ENCODE measurements at places on chromosomes 7 and 10.

GRCh38 chr10:7580520-7580919, 86.2 kb downstream of the ITIH5 start:
- no peak for DNase-seq

- DNase-seq: no peak
Measured at GRCh38 chr7:132386201-132386681, 190.0 kb downstream of the PLXNA4 start.

- no peak for DNase-seq
Measured at GRCh38 chr10:88062385-88062784, 199.0 kb downstream of the PTEN start.

DNA sequence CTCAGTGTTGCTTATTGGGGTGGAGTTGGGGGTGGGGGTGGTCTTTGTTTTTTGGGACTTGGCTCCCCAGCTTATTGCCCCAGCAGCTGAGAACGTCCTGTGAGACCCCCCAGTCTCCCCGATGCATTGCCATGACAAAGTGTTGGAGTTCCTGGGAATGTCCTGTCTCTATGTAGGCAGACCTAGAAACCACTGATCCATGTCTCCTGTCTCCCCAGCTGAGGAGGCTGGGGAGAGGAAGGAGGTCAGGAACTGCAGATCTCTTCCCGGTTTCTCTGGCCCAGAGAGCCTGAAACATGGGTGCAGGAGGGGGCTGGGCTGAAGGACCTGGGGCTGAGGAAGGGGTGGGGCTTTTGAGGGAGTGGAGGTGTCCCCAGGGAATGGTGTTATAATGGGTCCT, 80.2 kb upstream of the GTF2IRD1 start:
- no peak for DNase-seq

- DNase-seq: no peak
Measured at GRCh38 chr10:57314046-57314445, 953.0 kb upstream of the ZWINT start.

DNA sequence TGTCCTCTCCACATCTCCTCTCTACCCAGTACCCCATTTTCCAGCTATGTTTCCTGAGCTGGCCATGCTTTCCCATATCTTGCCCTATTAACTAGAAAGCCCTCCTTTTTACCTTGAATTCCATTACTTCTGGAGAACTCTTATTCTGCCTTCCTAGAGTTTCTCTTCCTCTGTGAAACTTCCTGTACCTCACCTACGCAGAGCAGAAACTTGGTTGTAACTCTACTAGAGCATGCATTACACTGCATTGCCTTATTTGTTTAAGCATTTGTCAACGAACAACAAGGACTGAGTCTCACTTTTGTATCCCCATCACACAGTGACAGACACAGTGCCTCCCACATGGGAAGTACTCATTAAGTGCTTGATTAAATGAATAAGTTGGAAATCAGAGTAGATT, 36.4 kb downstream of the VCL start:
- DNase-seq: no peak

DNA sequence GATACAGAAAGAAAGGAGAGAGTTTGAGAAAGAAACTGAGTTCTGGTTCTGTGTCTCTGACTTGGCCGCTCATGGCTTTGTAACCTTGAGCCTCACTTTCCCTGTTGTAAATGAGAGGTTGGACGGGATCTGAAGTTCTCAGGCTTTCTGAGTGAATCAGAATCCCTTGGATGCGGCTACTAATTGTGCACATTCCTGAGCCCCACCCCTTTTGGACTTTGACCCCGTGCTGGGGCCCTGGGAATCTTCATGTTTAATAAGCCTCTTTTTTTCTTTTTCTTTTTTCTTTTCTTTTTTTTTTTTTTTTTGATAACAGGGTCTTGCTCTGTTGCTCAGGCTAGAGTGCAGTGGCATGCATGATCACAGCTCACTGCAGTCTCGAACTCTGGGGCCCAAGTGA, 26.9 kb downstream of the SLC25A28 start:
- DNase-seq: no peak

DNA sequence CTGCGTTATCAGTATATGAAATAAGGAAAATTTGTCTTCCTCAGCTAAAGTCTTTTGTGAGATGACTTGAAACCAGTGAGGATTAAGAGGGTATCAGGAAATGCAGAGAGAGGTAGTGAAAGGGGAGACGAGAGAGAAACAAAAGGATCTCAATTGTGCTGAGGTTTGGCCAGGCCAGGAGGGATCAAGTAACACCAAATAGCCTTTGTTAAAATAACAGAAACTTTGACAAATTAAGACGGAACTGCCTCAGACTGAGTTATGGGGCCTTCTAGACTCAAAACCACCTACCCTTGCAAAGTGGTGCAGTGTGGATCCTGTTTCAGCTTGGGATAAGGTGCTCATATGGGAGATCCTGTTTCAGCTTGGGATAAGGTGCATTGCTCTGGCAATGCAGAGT, 263.1 kb downstream of the CREB5 start:
- DNase-seq: no peak

DNA sequence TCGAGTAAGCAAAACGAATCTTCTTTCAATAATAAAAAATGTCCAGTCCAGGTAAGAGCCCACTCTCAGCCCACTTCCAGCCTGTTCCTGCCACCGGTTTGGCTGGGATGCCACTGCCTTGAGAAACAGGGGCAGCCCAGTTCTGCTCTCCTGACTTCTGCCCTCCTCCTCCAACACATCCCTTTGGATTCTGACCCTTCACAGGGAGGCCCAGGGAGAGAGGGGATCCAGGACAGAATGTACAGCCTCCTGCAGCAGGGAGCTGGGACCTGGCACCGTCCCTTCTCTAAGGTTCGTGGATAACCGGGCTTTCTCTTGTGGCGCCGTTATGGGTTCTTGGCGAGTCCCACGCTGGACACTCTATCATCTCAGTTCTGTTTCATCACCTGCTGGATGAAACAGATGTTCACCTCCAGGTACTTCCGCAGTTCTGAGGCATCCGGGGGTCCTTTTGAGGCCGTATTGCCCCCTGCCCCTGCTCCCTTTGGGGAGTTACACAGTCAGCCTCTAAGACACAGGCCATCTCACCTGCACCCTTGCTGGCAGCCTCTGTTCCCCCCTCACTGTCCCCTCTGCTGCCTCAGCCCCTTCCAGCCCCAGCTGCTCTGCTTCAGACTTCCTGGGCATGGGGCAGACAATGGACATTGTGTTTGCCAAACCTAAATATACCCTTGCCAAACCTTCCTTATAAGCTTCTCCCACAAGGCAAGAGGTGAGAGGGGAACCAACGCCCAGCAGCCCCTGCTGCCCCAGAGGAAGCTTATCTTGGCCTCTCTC, 203.8 kb upstream of the ZMIZ1 start:
- DNase-seq: no peak

DNA sequence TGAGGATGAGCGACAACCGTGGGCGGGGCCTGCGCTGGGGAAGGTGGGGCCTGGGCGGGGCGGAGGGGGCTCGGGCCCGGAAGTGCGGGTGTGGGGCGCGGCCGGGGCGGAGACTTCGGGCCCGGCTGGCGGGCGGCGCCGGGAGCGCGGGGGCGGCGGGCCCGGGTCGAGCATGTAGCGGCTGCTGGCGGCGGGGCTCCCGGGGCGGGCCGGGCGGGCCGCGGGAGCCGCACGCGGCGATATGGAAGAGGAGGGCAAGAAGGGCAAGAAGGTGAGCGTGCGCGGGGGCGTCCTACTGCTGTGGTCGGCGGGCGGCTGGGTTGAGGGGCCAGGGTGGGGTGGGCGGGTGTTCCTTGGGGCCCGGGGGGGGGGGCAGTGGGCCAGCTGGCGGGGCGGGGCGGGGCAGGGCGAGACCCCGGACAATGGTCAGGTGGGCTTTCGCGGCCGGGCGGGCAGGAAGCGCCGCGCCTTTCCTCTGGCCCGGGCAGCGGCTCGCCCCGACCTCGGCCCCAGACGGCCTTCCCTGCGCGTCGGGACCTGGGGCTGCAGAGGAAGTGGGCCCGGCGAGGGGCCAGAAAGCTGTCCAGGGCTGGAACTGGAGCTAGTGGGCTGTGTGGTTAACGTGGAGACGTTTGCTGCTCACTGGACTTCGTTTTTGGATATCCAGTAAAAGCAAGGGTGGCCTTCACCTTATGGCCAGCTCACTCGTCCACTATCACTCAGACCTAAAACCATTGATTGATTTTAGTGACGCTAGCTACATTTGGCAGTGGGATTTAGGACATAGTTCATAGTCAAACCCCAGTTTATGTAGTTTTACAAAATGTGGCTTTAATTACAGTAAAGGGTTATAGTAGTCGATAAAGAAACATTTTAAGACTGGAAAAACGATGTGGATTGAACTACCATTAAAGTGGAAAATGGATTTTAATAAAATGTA, at the start of gene CCM2:
Gene CCM2 (plus strand): TSS at position 109 of the 940 bp plus-strand sequence. CDS start 133 bp downstream, at position 242.
- DNase-seq: no peak

DNA sequence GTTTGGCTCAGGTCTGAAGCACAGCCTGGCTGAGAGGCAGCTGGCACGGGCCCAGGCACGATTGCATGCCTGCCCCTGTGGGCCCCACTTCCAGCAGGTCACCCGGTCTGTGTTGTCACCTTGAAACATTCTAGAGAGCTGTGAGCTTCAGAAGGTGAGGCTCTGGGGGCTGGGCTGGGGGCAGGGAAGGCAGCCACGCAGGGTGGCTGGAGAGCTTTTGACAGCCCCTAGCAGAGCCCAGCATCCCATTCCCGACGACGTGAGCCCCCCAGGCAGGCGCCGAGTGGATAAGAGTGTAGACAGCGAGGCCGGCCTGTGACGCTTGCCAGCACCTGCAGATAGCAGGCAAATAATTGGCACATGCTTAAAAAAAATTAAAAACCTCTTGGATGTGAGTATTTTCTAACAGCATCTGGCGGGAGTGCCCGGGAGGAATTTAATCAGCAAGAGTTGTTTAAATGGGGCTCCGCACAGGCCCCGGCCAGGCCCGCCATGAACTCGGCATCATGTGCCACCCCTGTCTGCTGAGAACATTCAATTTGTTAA, 212.0 kb upstream of the TBX20 start:
- no peak for DNase-seq

DNA sequence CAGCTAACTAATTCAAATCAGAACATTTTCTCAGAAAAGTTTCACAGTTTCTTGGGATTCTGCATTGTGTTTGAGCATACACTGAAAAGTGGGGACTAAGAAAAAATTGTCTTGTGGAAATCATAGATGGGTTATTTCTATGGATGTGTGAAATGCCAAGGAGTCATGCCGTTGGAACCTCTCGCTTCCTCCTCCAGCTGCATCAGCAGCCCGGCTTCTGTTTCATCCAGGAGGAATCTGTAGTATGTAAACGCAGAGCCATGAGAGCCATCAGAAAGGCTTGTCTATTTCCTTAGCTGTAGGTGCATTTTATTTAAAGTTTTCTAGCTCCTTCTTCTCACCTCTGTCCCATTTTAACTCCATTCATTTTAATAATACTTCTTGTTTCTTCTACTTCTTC, 1144.1 kb downstream of the GATA3 start:
- no peak for DNase-seq

DNA sequence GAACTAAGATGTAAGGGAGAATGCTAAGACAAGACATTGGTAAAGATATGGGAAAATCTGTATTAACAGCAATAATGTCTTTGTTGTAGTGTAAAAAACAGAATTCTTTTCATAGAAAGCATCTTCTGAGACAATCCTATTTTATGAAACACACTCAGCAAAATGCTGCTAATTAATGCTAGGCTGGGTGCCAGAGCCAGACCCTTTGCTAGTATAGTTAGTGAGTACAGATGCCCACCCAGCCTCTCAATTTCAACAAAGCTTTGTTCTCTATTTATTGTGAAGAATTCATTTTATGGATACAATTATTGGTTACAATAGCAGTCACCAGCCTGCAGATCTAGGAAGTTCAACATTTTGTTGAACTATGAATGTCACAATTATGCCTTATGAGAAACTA, 131.0 kb downstream of the SEM1 start:
- no peak for DNase-seq

DNA sequence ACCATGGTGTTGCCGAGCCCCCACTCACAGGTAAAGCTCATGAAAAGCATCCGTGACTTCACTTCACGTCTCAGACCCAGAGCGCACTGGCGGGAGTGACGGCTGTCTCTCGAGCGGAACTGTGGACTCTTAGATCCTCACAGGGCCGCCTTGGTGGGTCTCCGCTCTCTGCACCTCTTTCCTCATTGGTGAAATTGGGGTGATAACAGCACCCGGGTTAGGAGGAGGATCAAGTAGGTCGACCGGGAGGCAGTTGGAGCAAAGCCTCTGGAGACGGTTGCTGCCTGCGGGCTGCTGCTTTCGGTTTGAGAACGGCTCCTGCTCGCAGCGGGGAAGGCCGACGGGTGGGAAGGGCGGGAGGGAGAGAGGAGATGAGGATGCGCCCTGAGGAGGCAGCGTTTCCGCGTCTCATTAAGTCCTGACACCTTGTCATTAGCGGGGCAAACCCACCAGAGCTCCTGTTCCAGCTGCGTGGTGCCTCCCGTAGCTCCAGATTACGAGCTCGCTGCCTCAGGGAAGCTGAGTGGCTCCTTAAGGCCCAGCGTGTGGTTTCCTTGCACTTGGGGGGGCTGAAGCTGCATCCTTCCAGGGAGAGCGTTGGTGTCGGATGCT, 51.9 kb upstream of the CFAP46 start:
- no peak for DNase-seq

Measured in cortex of kidney (tissue), 1 donor.